ENCODE measurements at places on chromosomes 2 and 18.

DNA sequence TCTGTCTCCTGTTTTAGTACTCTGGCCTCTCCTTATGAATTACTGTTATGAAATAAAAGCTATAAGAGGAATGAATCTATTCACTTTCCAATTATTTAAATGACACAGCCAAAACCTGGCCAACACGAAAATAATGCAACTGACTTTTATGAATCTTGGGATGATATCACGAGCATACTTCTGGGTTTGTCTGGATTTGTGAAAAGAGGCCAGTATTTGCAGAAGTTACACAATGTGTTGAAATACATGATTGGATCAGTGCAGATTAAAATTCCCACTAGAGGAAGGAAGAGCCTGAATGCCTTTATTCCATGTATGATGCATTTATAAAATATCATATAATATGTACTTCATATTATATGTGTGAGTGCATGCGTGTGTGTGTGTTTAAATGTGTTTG, 418.2 kb downstream of the GRB14 start:
- no peak for DNase-seq
- no peaks in the 10 kb centered on the region for H3K27me3 ChIP-seq
- no peak overlapping the region for H3K4me3 ChIP-seq
- no peaks in the 10 kb centered on the region for H3K4me1 ChIP-seq
- H3K27ac ChIP-seq: no peak overlapping the region

DNA sequence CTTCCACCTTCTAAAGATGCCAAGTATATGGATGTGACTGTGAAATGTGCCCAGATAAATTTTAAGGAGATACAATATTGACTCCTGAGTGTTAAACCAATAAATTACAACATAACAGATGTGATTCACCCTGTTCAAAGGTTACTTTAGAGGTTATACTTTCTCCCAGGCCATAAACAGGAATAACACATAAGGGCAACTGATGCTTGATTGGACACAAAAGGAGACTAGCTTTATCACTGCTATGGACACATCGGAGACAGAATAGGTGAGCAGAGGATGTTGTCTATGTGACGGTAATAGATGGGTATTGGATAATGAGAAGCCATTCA, 31.9 kb upstream of the SLC25A52 start:
- H3K27ac ChIP-seq: no peak overlapping the region
- no peaks in the 10 kb centered on the region for H3K4me1 ChIP-seq
- no peak for DNase-seq
- H3K27me3 ChIP-seq: no peaks in the 10 kb centered on the region

DNA sequence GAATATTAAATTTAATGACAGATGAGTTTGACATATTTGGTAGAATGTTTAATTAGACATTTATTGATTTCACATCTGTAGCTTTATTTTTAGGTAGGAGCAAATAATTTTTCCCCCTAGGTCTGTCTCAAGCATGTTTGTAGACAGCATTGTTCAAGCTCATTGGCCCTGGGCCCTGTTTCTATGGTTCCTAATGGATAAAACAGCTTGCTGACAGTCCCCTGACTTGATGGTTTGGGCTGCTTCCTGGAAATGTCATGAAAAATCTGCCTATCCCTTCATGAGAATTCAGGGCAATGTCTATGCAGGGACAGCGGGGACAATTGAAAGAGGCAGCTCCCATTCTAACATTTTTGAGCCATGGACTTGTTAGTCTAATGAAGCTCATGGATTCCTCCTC, 14.6 kb upstream of the MEP1B start:
- H3K4me1 ChIP-seq: no peaks in the 10 kb centered on the region
- H3K27ac ChIP-seq: no peak overlapping the region
- H3K36me3 ChIP-seq: no peaks in the 10 kb centered on the region
- H3K4me3 ChIP-seq: no peak overlapping the region
- H3K27me3 ChIP-seq: no peaks in the 10 kb centered on the region

GRCh38 chr18:42525905-42526304, 570.9 kb downstream of the PIK3C3 start:
- no peaks in the 10 kb centered on the region for H3K36me3 ChIP-seq
- no peak overlapping the region for H3K4me3 ChIP-seq
- DNase-seq: no peak
- H3K4me1 ChIP-seq: no peaks in the 10 kb centered on the region

DNA sequence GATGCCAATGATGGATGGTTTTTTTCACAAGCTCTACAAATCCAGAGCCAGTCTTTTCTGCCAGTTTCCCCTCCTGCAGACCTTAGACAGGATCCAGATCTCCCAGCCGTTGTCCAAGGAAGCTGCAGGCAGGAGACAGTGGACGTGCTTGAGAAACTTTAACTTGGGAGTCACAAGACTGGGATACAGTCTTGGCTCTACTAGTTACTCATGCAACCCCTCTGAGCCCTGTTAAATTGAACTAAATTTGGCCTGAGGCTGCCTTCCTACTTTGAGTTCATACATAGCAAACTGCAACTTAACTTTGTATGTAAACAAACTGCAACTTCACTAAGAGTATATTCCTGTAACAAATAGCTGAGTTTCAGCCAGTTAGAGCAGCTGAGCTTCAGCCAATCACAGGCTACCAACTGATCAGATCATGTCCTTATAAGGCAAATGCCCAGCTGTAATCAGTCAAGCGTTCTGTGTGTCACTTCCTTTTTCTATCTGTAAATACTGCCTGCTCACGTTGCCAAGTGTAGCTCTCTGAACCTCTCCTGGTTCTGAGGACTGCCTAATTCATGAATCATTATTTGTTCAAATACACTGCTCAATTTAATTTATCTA, 140.9 kb downstream of the CAPN13 start:
- H3K27me3 ChIP-seq: no peaks in the 10 kb centered on the region
- no peak overlapping the region for H3K27ac ChIP-seq
- H3K4me1 ChIP-seq: no peaks in the 10 kb centered on the region
- H3K36me3 ChIP-seq: no peaks in the 10 kb centered on the region

- DNase-seq: no peak
- no peaks in the 10 kb centered on the region for H3K4me1 ChIP-seq
- no peak overlapping the region for H3K27ac ChIP-seq
- H3K4me3 ChIP-seq: no peak overlapping the region
- no peaks in the 10 kb centered on the region for H3K27me3 ChIP-seq
Measured at GRCh38 chr2:161484061-161484460, 68.0 kb downstream of the TBR1 start.
